Umbilical cord (tissue), 2 donors: ENCODE measurements at places on chromosomes 12 and 14. TPM values are rescaled to one million over a fixed set of nuclear protein-coding genes. Genes with fewer than 3 reads are reported as not detected.

GRCh38 chr12:100867639-100868393, 73.2 kb downstream of the ANO4 start:
- peak; percentile 6 for DNase-seq

DNA sequence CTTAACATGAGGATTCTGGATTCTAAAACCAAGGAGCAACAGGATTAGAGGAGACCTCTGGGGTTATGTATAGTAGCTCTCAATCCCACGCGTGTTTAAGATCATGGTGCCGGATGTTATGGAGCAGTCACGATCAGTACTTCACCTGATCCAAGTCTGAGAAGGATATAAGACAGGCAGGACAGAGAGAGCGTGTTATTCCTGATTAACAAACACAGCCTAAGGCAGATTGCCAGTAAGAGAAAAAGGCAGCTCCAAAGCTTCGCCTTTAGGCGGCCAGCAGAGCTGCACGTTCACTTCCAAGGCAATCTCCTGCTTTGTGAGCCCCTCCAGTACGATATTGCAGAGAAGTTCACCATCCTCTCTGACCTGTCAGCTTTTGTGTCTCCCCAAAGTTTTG, 5.5 kb downstream of the SETD3 start:
- no peak for DNase-seq

Gene DYNC1H1
- 357 TPM for total RNA-seq

- DNase-seq, result no peak
Observed at GRCh38 chr14:33381717-33382116, 443.0 kb downstream of the NPAS3 start.
